ENCODE measurements at places on chromosomes 12 and 14.
A peak's percentile ranks its signal among the peaks of the same experiment; 100 is the strongest.

DNA sequence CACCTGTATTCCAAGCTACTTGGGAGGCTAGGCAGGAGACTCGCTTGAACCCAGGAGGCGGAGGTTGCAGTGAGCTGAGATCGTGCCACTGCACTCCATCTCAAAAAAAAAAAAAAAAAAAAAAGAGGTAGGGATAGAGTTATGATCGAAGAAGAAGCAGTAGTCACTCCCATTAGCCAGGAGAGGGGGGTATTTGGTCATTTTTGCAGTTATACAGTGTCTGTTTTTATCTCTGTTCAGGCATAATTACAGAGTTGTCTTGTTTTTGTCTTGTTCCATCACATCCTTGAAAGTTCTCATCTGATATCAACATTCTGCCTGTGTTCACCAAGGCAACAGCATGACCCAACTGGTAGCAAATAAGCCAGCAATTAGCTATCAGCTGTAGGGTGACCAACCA, 98.5 kb upstream of the TMPO start:
- no peak for DNase-seq

DNA sequence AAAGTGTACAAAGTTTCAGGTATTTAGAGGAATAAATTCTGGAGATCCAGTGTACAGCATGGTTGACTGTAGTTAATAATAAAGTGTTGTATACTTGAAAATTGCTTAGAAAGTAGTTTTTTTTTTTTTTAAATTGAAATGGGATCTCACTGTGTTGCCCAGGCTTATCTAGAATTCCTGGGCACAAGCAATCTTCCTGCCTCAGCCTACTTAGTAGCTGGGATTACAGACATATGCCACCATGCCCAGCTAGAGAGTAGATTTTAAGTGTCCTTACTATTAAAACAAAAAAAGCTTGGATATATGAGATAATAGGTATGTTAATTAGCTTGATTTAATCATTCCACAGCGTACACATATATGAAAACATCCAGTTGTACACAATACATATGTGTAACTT, 27.7 kb downstream of the FUT8 start:
- no peak for DNase-seq

DNA sequence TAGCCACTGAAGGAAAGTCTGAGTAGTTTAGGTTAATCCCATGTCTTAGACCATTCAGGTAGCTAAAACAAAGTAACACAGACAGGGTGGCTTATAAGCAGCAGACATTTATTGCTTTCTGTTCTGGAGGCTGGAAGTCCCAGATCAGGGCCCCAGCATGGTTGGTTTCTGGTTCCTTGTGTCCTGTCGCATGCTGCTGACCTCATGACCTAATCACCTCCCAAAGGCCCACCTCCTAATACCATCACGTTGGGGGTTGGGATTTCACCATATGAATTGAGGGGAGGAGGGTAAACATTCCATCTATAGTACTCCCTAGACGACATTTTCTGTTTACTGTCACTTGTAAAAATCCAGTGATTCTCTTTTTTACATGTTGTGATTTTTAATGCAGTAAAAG, 148.6 kb downstream of the FBXL14 start:
- DNase-seq, result no peak

GRCh38 chr14:104982548-104983230, 2.9 kb upstream of the CLBA1 start:
- DNase-seq, result no peak

DNA sequence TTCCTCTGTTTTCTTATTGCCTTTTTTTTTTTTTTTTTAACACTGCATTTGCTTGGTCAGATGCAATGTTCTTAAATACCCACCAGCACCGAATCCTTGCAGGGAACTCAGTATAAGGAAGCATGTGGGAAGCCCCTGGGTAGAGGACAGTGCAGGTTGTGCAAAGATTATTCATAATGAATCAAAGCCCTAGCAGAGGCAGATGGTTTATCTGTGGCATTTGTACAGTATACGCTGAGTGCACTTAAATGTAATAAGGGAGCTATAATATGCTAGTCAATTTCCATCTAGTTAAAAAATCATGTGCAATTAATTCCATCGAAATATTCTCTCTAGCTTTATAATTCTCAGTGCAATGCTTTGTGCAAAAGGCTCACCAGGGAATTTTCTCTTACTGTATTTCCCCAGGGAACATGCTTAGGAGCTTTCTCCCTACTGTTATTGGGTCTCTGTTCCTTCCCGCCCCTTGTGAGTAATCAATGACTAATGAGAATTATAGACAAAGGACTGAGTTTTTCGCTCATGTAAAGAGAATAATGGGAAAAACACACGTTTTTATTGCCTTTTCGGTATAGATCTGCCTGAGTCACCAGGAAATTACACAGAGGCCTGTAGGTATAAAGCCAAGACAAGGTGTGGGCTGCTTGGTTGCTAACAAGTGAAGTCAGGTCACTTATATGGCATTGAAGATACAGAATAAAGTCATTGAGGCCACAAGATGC, 1214.3 kb upstream of the TMEM132C start:
- no peak for DNase-seq

GRCh38 chr12:98725476-98726247, 80.6 kb downstream of the APAF1 start:
- peak; percentile 80 for DNase-seq

- no peak for DNase-seq
Observed at GRCh38 chr14:68244262-68244980, 424.8 kb downstream of the RAD51B start.

DNA sequence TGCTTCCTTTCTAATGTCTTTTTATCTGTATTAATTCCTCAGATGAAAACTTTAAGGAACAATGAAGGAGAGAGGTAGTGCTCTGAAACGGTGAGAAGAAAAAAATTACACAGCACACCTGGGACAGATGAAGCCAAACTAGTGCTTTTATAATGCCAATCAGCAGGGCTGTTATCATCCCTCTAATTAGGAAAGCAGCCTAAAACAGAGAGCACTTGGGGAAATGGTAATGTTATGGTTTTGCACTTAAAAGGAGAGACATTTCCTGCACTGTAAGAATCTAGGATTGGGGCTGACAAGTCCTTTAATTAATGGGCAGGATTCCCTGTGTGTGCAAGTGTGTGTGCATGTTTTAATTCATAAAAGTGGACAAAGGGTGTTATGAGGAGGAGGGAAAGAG, 4.8 kb upstream of the LMO3 start:
- no peak for DNase-seq

DNA sequence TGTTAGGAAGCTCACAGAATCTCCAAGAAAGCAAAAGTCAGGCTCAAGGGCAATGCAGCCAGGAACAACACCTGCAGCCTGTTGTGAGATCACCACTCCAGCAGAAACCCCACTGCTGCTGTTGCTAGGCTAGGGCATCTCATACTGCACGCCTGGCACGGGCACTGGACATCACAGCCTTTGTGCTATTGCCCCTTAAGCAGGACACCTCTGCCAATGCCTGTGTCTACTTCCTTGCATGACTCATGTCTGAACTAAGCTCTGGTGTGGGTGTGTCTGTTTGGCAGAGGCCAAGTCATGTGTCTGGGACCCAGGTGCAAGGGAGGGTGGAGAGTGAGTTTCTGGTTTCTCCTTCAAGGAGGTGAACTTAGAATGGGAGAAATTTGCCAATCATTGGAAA, 10.0 kb upstream of the DDX47 start:
- DNase-seq, result peak; percentile 40

DNA sequence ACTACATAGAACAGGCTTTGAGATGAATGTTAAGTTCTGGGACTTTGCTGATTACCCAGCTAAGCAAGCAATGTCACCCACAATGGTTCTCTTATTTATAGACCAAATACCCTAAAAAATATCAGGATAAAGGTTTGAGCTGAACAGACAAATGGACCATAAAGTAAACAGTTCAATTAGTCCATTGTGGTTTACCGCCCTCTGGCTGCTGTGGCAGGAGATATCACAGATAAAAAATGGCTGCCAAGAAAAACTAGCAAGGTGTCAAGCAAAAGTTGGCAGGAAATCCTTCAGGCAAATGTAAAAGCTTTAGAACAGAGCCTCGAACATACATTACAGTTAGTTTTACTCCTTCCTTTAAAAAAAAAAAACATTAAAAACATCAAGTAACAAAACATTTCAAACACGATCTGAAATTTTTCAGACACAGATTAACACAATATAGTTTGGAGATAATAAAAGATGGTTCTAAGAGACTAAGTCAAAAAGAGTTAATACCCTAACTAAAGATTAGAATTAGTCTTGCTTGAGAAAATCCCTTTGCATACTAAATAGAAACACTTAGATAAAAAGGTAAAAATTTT, 41.3 kb downstream of the MED13L start:
- peak; percentile 36 for DNase-seq

DNA sequence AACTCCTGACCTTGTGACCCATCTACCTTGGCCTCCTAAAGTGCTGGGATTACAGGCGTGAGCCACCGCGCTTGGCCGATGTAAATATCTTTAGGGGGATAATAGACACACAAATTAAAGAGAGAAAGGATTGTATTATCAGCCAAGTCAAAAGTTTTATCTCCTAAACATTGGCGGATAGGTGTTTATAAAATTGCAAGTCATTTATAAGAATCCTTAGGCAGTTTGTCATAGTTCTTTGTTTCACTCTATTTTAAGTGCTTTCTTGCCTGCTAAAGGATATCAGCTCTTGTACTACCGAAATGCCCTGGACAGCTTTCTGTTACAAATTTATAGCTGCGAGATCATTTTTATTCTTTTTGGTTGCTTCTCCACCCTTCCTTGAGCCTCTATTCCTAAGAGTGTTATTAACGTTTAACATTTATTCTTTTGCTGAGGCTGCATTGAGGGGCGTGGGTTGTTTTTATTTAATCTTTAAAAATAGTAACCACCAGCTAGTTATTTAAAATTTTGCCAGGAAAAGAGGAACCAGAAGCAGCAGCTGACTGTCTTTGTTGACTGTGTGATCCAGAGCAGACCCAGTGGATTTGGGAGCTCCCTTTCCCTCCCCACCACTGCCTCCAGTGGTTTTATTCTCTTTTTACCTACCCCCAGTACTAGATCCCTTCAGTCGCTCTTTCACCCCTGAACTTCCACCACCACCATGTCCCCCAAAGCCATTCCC, 106.4 kb downstream of the DIP2B start:
- DNase-seq, result no peak

DNA sequence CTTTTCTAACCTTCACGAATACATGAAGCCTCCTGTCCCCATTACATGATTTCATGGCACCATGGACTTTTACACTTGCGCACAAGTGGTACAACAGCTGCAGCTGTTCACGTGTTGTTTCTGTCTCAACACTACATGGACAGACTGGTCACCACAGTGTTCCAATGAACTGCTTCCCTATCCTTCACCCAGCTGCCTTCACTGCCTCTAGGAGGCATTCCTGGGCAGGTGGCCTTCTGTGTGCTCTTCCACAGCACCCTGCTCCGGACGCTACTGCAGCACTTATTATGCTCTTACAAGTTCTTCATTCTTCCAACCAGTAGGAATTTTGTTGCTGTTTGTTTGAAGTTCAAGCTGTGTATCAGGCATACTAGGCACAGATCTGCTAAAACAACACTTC, 1.5 kb downstream of the MTERF2 start:
- no peak for DNase-seq

DNA sequence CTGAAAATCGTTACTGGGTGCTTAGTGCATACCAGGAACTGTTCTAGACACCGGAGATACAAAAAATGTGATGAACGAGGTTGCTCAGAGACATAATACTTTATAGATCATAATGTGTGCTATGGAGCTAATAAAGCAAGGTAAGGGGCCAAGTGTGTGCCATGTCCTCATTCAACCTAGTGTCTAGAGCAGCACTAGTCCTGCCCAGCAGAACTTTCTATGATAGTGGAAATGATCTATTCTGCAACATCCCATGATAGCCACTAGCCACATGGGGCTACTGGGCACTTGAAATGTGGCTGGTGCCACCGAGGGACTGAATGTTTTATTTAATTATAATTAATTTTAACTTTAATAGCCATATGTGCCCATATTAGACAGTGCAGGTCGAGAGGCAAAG, 15.6 kb downstream of the NUAK1 start:
- DNase-seq, result no peak

DNA sequence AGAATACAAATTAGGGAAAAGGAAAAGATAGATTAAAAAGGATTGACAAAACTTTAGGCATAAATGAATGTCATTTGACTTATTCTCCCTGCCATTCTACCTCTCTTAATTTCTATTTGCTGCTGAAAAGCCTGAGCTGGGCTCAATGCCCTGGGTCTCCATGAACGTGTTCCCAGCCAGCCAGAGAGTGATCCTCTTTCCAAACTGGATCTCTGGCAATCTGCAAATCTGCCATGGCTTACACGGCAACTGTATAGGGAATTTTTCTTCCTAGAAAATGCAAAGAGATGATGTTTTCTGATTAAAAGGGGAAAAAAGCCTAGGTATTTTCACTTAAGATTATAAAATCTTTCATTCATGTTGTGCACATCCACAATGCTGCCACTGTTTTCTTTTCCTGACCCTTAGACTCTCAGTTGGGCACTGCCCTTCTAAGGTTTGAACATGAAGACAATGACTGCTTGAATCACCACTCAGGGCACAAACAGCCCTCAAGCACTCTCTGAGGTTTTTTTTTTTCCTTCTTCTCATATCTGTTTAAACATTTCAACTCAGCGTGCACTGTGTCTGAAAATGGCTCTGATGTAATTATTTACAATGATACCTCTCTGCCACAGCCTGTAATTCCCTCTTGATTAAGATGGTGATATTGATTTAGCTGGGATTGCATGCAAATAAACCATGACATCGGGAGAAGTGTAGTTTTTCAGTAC, 60.3 kb downstream of the DACT1 start:
- DNase-seq, result no peak

GRCh38 chr14:102320033-102320660, 601 bp downstream of the ZNF839 start:
- peak; percentile 52 for DNase-seq

- no peak for DNase-seq
Observed at GRCh38 chr12:115570069-115570777, 707.3 kb downstream of the MED13L start.

GRCh38 chr14:99691111-99691885, 7.2 kb downstream of the CYP46A1 start:
- no peak for DNase-seq

- DNase-seq, result no peak
Observed at GRCh38 chr12:132717531-132718387, 7.1 kb downstream of the PGAM5 start.
